ENCODE measurements at places on chromosomes 6 and 20.
A peak's percentile ranks its signal among the peaks of the same experiment; 100 is the strongest.

GRCh38 chr6:167797011-167797471 lies 29.7 kb upstream of the AFDN start:
- H3K36me3 ChIP-seq, result no peaks in the 10 kb centered on the region
- H3K4me1 ChIP-seq, result no peaks in the 10 kb centered on the region
- H3K27me3 ChIP-seq, result peaks cover 40% of the 10 kb centered on the region
- DNase-seq, result peak; percentile 69
- H3K4me3 ChIP-seq, result no peak overlapping the region

DNA sequence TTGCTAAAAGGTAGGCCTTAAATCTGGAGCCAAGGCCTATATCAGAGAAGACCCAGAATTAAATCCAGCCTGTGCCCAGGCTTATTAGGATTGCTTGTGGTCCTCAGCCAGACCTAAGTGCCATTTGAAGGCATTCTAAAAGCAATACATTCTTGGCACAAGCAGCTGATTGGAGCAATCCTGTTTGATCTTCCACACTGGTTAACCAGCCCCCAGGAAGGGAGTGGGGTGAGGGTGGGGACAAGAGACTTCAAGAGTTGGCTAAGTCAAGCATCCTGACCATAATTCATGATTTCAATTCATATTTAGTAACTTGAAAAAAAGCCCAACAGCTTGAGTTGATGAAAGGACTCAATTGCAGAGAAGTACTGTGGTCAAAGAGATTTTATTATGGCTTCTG lies 128.9 kb downstream of the KIF13A start:
- no peak overlapping the region for H3K4me3 ChIP-seq
- no peak overlapping the region for H3K27ac ChIP-seq
- no peak for DNase-seq
- H3K27me3 ChIP-seq, result no peaks in the 10 kb centered on the region
- H3K4me1 ChIP-seq, result no peaks in the 10 kb centered on the region

DNA sequence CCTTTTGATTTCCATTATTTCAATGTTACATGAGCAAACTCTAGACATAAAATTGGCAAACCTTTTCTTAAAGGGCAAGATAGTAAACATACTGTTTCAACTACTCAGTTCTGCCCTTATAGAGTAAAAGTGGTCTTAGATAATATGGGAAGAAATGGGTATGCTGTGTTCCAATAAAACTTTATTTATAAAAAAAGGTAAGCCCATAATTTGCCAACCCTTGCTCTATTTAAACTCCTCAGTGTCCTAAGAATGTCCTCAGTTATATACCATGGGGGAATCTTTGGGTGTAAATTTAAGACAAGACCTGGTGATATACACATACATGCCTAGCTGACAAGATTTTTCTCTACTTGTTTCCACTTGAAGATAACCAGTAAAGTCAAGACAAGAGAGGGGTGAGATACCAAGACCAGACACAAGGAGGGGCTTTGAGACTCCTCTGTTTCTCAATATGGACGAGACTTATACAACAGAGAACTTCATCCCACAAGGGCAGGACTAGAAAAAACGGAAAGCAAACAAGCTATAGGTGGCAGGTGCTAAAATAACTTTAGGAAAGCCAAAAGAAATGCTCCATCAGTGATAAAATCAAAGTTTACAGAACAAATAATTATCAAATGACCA lies 10.5 kb downstream of the SNX3 start:
- H3K4me3 ChIP-seq, result no peak overlapping the region
- peaks cover 8% of the 10 kb centered on the region for H3K4me1 ChIP-seq
- H3K27ac ChIP-seq, result no peak overlapping the region
- peaks cover 16% of the 10 kb centered on the region for H3K36me3 ChIP-seq

GRCh38 chr6:17847203-17847760 lies 140.2 kb downstream of the KIF13A start:
- DNase-seq, result no peak
- no peak overlapping the region for H3K4me3 ChIP-seq
- no peaks in the 10 kb centered on the region for H3K27me3 ChIP-seq
- peaks cover 39% of the 10 kb centered on the region for H3K36me3 ChIP-seq

GRCh38 chr6:106308985-106309384 lies 16.6 kb downstream of the ATG5 start:
- peaks cover 25% of the 10 kb centered on the region for H3K36me3 ChIP-seq
- no peak overlapping the region for H3K4me3 ChIP-seq
- DNase-seq, result no peak
- H3K4me1 ChIP-seq, result peaks cover 44% of the 10 kb centered on the region
- H3K27ac ChIP-seq, result peak overlapping the region; percentile 69
- H3K27me3 ChIP-seq, result no peaks in the 10 kb centered on the region

DNA sequence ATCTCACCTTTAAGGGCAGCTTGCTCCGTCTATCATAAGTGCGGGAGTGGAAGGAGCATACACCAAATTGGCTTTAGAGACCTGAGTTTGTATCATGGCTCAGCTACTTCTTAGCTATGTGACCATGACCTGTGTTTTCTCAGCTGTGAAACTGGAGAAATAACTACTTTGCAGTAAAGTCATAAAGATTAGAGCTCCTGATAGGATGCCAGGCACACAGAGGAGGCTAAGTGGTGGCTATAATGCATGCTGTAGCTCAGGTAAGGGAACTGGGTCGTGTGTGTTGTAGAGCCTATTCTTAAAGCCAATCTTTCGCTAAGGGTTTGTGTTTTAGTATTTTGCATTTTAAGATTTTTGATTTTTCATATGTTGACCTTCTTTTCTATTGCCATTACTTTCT lies 451.5 kb upstream of the MAN1A1 start:
- H3K4me1 ChIP-seq, result no peaks in the 10 kb centered on the region
- H3K27me3 ChIP-seq, result no peaks in the 10 kb centered on the region
- DNase-seq, result no peak
- no peak overlapping the region for H3K4me3 ChIP-seq
- H3K27ac ChIP-seq, result no peak overlapping the region

DNA sequence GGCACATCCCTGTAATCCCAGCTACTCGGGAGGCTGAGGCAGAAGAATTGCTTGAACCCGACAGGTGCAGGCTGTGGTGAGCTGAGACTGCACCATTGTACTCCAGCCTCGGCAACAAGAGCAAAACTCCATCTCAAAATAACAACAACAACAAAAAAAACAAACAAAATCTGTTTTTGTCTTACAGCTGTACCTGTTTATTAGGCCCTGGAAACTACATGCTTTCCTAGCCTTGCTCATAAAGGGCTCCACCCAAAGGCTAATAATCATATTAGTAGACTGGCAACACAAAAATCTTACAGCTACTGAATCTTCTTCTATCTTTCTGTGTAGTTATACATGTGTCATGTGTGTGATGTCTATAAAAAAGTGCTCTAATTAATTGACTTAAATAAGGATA lies 503.9 kb upstream of the EYS start:
- H3K27ac ChIP-seq, result no peak overlapping the region
- no peak overlapping the region for H3K4me3 ChIP-seq
- no peak for DNase-seq
- H3K36me3 ChIP-seq, result no peaks in the 10 kb centered on the region
- no peaks in the 10 kb centered on the region for H3K27me3 ChIP-seq
- H3K4me1 ChIP-seq, result peaks cover 2% of the 10 kb centered on the region

DNA sequence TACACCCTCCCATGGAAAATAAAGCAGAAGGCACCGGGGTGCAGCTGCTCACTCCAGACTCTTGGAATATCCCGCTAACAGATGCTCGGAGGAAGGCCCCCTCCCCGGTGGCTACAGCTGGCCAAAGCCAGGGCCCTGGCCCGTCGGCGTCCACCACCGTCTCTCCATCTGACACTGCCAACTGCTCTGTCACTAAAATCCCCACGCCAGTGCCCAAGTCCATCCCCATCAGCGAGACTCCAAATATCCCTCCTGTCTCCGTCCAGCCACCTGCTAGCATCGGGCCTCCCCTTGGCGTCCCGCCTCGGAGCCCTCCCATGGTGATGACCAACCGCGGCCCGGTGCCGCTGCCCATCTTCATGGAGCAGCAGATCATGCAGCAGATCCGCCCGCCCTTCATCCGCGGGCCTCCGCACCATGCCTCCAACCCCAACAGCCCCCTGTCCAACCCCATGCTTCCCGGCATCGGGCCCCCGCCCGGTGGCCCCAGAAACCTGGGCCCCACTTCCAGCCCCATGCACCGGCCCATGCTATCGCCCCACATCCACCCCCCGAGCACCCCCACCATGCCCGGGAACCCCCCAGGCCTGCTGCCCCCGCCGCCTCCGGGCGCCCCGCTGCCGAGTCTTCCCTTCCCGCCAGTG lies 143.9 kb downstream of the SOBP start:
- H3K4me1 ChIP-seq, result no peaks in the 10 kb centered on the region
- DNase-seq, result no peak
- H3K27ac ChIP-seq, result no peak overlapping the region
- peaks cover 2% of the 10 kb centered on the region for H3K27me3 ChIP-seq
- no peak overlapping the region for H3K4me3 ChIP-seq
- H3K36me3 ChIP-seq, result peaks cover 8% of the 10 kb centered on the region

- H3K4me1 ChIP-seq, result peaks cover 23% of the 10 kb centered on the region
- H3K36me3 ChIP-seq, result no peaks in the 10 kb centered on the region
- H3K27ac ChIP-seq, result no peak overlapping the region
- no peak overlapping the region for H3K4me3 ChIP-seq
- DNase-seq, result no peak
Observed at GRCh38 chr6:111256646-111257045, 169.3 kb downstream of the SLC16A10 start.

DNA sequence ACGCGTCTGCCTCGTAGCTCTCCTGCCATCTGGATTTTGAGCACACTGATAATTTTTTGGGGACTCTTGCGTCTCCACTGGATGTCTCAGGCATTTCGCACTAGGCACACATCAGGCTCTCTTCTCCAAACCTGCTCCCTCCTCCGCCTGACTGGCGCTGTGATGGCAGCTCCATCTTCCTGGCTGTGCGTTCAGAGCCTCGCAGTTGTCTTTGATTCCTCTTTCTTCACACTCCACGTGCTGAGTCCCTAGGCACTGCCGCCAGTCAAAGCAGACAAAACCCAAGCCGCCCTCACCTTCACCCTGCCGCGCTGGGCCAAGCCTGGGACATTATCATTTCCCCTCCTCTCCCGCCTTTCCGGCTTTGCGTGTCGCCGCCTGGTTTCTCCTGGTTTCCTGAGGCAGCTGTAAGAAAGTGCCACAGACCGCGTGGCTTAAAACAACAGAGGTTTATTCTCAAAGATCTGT lies 778 bp downstream of the PSMG4 start:
- peak overlapping the region; percentile 91 for H3K4me3 ChIP-seq
- H3K27ac ChIP-seq, result peak overlapping the region; percentile 91
- no peak for DNase-seq
- H3K4me1 ChIP-seq, result peaks cover 26% of the 10 kb centered on the region
- H3K27me3 ChIP-seq, result no peaks in the 10 kb centered on the region

DNA sequence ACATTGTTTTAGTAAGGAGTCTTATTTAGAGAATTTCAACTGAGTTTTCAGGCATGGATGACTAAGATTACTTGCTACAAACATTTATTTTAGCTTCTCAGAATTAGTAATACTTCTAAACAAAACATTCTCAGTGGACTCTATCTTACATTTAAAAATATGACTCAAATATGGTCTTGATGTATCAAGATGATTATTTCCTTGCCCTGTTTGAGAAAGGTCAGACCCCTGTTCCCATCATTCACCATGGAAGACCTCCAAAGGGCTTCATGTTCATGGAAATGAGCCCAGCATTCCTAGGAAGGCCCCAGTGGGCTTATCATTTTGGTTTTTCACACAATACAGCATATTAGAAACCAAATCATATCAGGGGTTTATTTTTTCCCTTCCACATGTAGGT lies 24.6 kb upstream of the TRPC4AP start:
- no peak overlapping the region for H3K4me3 ChIP-seq
- peak overlapping the region; percentile 5 for H3K27ac ChIP-seq
- H3K4me1 ChIP-seq, result peaks cover 10% of the 10 kb centered on the region
- H3K27me3 ChIP-seq, result no peaks in the 10 kb centered on the region
- no peak for DNase-seq

DNA sequence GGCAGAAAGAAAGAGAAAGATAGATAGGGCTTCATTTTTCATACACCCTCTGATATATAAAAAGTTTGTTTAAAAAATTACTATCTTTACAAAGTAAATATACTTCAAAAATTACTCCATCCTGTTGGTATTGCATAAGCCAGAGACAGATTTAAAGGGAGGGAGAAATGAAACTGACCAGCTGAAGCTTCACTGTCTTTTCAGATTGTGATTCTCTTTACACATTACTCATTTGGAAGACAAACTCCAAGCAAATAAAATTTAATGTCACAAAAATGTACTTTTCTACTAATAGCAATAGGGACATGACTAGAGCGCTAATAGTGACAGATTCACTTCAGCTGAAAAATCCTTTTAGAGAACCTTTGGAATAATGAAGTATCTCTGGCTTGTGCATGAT lies 38.6 kb upstream of the MARCKS start:
- peak overlapping the region; percentile 66 for H3K27ac ChIP-seq
- H3K27me3 ChIP-seq, result no peaks in the 10 kb centered on the region
- no peak overlapping the region for H3K4me3 ChIP-seq
- peaks cover 22% of the 10 kb centered on the region for H3K4me1 ChIP-seq
- no peaks in the 10 kb centered on the region for H3K36me3 ChIP-seq

DNA sequence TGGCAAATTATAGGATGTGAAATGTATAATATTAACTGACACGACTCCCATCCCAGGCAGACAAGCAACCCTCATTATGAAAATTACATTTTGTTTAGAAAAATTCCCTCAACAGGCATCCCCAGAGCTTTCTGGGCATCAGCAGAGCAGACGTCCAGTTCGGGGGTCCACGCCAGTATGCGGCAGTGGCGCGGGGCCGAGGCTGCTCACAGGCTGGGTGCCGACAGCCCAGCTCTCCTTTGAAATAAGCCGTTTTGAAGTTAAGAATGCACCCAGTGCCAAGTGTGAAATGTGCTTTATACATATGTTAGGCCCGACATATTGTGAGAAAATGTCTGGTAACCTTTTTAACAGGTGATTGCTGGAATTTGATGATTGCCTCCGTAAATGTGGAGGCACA lies 50.4 kb downstream of the RPP40 start:
- H3K27me3 ChIP-seq, result no peaks in the 10 kb centered on the region
- no peak overlapping the region for H3K4me3 ChIP-seq
- H3K4me1 ChIP-seq, result peaks cover 2% of the 10 kb centered on the region
- H3K36me3 ChIP-seq, result peaks cover 38% of the 10 kb centered on the region
- no peak for DNase-seq

DNA sequence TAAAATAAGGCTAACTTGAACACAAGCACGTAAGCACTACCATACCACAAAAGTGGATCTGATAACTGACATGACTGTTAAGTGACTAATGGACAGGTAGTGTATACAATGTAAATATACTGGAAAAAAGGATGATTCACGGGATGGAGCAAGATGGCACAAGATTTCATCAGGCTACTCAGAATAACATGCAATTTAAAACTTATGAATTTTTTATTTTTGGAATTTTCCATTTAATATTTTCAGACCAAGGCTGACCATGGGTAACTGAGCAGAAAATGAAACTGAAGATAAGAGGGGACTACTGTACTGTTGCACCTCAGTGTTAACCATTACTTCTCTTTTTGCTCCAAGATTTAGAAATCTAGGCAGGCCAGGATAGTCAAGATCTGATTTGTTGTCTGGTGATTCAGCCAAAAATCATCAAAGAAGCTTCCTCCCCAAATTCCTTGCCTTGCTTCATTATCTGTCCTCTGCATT lies 45.4 kb downstream of the TPBG start:
- H3K27me3 ChIP-seq, result peaks cover 14% of the 10 kb centered on the region
- no peak for DNase-seq
- no peaks in the 10 kb centered on the region for H3K36me3 ChIP-seq
- H3K4me3 ChIP-seq, result no peak overlapping the region
